ENCODE measurements at places on chromosomes 1 and 21.

GRCh38 chr1:242065813-242066212 is 66.9 kb upstream of the MAP1LC3C start:
- DNase-seq: no peak

- DNase-seq: no peak
Observed at GRCh38 chr1:19504796-19505692, 19.7 kb upstream of the CAPZB start.

DNA sequence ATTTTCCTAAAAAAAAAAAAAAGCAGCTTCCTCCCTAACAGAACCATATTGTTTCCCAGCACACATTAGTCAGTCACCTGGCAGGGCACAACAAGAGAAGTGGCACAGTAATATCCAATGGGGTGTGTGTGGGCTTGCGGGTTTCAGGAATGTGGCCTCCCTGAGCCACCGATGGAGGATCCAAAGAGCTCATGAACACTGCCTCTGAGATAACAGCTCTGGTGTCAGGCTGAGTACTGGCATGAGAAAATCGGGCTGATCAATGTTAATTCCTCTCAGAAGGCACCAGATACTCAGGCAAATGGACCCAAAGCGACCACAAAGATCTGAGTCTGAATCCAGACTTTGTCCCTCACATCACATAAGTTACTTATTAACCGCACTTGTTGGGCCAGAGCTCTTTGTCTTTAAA is 2.2 kb upstream of the LYPD8 start:
- DNase-seq: no peak

GRCh38 chr1:119702384-119702783 is 9.3 kb upstream of the PHGDH start:
- no peak for DNase-seq

GRCh38 chr1:23217421-23218115 is at the start of gene HTR1D:
Gene HTR1D, minus strand, starts transcription at chr1:23217502. Its CDS starts 23,283 bp downstream, at chr1:23194219.
- DNase-seq: no peak

DNA sequence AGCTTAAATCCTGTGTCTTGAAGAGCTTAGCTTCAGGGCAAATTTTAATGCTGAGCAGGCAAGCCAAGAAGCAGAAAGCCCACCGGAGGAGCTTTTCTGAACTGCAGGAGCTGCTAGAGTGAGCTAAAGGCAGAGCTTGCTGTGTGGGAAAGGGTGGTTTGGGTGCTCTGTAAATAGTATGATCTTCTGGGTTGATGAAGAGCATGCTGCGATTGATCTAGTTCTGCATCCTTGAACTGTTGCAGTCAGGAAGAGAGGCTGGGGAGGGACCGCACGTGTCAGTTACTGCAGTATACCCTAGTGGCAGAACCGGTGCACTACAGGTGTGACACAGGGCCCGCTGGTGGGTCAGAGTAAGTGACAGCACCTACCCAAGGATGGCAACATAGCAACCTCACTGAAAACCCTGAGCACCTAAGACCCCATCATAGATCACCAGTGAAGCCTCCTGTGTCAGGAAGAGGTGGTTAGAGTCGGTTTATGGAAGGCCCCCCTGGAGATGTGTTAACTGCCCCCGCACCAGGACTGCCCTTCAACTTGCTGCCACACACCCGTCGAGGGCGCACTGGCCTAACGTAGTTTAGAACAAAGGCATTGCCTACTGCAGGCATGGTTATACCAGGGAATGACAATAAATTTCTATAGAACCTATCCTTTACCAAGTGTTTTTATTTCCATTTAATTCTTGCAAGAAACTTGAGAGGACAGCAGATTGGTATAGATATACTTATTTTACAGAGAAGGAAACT is 146.0 kb upstream of the KIAA0040 start:
- peak; percentile 17 for DNase-seq

GRCh38 chr1:83929184-83929583 is 69.7 kb downstream of the TTLL7 start:
- DNase-seq: no peak

DNA sequence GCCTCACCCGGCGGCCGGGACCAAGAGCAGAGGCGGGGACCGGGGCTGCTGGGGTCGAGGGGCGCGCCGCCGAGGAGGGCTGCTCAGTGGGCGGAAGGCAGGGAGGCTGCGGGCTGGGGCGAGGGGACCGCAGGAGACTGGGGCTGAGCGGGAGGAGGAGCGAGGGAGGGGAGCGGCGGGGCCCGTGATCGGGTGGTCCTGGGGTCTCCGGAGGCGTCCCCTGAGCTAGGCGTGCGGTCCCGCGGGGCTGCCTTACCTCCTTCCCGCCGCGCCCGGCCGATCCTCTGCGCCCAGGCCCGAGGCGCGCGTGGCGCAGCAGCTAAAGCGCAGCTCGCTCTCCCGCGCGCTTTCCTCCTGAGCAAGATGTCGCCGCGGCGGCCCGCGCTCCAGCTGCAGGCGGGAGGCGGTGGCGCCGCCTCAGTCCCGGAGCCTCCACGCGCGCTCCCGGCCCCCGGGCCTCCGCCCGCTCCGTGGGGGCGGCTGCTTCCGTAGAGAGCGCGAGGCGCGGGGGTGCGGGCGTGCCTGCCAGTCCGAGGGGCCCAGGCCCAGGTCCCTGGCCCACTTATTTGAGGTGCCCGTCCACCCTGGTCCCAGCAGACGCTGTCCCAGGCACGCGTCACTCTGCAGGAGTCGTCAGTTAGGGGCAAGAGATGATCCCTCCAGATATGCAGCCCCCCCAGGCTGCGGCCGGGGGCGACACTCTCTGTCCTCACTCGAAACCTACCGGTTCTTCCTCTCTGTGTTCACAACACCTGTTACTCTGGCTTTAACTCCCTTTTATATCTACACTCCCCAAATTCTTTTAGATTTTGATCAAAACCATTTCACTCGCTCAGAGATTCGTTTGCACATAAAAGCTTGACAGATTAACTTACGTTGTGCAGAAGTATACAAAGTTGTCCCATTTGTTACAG is at the start of gene CCSAP:
Gene CCSAP (minus strand): TSS at position 392 of the 914 bp plus-strand sequence. CDS start 582 bp downstream, outside the sequence.
- DNase-seq: no peak

All from NCI-H1694 (cell line).